ENCODE measurements at places on chromosomes 7 and 10.

GRCh38 chr10:24305551-24306506 lies 96.9 kb downstream of the KIAA1217 start:
- no peak for DNase-seq

DNA sequence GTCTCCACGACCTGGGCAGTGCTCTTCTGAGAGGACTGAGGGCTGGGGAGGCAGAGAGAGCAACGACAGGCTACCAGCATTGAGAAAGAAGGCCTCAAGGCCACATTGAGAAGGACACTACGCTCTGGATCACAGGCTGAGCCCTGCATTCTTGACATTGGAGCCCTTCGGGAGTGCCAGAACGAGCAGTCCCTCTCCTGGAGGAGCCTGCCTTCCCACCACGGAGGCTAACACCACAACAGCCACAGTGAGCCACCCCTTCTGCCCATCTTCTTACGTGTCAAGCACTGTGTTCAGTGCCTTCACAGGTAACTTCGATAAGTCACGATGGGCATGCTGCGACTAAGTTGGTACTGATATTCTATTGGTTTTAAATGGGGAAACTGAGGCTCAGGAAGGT lies 267.8 kb downstream of the RPS24 start:
- DNase-seq = no peak

DNA sequence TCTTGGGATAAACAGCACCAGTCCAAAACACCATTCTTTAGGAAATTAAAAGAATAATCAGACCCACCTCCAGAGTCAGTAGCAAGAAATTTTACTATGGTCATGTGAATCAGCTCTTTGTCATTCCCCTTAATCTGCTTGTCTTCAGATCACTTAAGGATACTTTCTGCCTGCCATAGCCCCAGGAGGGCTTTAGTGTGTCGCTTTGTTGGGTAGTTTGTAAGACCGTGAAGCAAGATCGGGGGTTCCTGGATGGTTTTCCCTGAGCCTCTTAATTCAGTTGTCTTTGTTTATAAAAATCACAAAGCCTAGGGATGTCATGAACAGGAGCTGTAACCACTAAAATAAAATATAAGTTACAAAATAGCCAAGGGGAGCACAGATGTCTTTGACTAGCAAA lies 223.6 kb downstream of the RELN start:
- DNase-seq = no peak

DNA sequence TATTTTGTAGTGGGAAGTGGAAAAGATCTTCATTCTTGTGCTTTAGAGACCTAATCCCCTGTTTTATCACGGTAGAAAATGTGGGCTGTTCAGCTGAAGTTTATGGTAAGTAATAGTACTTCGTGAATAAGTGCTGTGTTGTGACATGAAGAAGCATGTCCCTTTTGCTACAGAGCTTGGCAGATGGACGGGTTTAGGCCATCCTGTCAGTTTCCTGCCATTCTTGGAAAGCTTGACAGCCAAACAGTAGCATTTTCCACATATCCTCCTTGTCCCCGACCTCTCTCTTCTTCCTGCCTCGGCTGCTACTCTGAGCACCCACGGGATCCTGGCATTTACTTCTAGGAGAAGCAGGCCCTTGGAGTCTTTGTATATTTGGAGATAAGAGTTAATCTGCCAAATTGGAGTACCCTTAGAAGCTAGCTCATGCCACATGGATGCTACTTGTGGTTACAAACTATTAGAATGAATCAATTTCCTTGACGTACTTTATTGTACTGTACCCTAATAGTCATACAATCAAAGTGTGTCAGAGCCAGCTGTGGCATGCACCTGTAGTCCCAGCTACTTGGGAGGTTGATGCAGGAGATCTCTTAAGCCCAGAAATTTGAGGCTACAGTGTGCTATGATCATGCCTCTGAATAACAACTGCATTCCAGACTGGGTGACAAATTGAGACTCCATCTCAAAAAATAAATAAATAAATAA lies 39.2 kb downstream of the PNLIPRP3 start:
- DNase-seq = no peak

DNA sequence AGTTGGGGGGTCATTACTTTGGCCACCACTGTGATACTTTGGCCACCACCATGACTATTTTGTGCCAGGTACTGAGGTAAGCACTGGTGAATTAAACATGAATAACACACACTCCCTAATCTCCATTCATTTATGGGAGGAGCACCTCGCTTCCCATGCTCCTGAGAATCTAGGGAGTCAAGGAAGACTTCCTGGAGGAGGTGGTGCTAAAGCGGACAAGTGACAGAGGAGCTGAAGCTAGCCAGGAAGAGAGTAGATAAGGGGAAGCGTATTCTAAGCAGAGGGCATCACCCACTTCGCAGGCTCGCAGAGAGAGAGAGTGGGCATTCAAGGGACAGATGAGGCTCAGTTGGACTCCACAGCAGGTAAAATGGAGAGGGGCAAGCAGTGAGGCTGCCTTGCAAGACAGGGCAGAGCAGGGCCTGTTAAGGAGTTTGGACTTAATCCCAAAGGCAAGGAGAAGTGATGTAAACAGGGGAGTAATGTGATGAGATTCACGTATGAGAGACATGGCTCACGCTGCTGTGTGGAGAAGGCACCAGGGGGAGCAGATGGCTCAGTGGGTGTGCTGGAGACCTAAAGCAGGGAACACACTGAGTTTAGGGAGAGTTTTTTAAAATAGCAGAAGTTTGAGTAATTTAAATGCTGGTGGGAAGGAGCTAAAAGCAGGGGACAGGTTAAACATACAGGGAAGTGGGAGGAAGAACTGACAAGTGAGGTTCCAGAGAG lies 21.3 kb upstream of the TMEM248 start:
- no peak for DNase-seq

- no peak for DNase-seq
These were observed 63.1 kb upstream of the ZPBP start for GRCh38 chr7:50156163-50156562.

DNA sequence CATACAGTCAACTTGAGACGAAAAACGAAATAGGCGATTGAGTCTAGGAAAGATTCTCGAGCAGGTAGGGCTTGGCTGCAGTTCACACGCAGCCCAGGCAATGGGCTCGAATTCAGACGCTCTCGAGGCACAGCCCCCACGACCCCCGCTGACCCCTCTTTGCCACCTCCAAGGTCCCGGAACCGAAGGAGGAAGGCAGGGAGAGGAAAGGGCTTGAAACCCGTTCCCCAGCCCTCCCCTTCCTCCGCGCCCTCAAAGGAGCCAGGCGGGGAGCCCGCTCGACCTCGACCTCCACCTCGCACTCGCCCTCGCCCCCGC lies 441 bp downstream of the CCDC186 start:
- DNase-seq = no peak

DNA sequence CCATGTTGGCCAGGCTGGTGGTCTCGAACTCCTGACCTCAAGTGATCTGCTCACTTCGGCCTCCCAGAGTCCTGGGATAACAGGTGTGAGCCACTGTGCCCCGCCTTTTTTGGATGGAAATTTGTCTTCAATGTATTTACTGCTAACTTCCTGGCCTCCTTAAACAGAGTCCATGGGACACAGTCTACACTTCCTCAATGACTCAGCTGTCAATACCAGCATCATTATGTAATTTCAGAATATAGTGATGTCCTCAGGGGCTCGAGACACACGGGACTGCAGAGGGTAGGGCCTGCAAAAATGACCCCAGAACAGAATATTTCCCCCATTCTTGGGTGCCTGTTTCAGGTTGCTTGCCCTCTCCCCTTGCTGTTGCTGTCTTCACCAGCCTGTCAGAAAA lies 31.1 kb downstream of the CAMK2G start:
- no peak for DNase-seq

DNA sequence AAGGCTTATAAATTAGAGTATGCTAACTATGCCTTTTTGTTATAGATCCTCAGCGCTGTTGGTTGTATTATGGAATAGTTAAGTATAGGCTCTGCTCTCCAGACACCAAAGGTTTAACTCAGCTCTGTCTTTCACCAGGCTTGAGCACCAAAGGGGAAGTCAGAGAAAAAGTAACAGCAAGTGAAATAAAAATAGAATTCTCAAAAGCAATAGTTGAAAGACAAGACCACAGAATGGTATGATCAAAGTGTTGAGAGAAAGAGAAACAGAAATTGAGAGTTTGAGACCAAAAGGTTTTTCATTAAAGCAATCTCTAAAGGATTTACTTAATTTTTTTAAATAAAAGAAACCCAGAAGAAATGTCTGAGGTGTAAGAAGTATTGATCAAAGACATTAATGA lies 529.8 kb upstream of the C7orf33 start:
- DNase-seq = no peak

GRCh38 chr10:514137-514671 lies 175.3 kb downstream of the DIP2C start:
- DNase-seq = peak; percentile 94

DNA sequence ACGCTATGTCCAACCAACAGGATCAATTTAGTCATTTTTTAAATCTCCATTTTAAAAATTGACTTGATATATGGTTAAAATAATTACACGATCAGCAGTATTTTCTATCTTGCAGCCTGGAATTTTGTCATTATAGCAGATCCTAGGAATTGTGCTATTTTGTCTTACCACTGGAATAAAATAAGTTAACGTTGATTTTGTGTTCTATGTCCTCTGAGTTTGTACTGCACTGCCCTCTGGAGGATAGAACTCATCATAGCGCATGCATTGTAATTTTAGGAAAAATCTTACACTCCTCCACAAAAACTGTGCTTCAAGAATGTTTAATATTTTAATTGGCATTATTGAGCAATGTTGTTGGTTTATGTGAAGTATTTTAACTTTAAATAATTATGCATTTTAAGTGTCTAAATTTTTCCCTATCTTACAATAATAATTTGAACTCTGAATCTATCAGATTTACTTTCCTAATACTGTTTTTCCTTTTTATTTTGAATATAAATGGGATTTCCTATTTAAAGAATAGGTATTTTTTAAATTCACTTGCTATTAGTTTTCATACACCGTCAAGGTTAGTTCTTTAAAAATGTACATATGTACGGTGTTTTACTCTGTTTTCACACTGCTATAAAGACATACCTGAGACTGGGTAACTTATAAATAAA lies 220.1 kb downstream of the PPP1R3A start:
- peak; percentile 56 for DNase-seq

GRCh38 chr7:155680864-155681263 lies 36.4 kb downstream of the RBM33 start:
- no peak for DNase-seq

DNA sequence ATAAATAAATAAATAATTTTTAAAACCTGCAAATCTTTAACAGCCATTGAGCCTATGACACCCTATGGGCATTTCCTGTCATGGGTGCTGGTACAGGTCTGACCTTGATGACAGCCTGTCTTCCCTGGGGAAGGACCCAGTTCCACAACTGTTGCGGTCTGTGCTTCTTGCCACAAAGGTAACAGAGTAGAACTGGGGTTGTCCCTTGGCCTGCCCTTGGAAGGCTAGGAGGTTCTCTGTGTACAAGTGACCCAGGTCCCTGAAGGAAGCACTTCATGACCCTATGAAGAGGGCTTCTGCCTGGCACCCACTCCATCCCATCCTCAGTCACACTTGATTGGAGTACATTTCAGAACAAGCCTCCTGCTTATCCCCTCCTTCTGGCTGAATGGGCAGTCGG lies 66.9 kb downstream of the OGDH start:
- DNase-seq = no peak

DNA sequence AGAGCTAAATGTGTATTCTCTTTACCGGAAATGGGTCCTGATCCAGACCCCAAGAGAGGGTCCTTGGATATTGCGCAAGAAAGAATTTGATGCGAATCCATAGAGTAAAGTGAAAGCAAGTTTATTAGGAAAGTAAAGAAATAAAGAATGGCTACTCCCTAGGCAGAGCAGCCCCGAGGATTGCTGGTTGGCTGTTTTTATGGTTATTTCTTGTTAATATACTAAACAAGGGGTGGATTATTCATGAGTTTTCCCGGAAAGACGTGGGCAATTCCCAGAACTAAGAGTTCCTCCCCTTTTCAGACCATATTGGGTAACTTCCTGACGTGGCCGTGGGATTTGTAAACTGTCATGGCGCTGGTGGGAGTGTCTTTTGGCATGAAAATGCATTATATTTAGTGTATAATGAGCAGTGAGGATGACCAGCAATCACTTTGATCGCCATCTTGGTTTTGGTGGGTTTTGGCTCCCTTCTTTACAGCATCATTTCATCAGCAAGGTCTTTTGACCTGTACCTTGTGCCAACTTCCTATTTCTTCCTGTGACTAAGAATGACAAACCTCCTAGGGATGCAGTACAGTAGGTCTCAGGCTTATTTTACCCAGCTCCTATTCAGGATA lies 60.4 kb downstream of the ARL4A start:
- DNase-seq = no peak

DNA sequence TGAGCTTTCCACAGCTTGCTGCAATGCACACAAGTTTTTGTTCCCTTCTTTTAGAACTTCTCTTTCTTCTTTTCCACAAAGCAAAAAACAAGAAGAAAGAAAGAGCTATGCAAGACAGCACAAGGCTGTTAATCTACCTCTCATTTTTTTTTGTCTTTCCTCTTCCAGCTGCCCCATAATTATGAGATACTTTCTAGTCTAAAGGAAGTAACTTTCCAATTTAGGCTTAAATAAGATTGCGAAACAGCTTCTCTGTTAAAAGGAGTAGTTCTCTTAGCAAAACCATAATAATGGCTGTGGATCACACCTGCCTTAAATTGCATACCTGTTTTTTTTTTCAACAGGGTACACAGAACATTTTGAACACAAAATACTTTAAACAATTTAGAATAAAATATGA lies 56.0 kb downstream of the NDUFB2 start:
- no peak for DNase-seq

- no peak for DNase-seq
These were observed 416 bp downstream of the BBS9 start for GRCh38 chr7:33129806-33130153.

- DNase-seq = no peak
These were observed 62.2 kb downstream of the DIP2C start for GRCh38 chr10:627032-627992.

DNA sequence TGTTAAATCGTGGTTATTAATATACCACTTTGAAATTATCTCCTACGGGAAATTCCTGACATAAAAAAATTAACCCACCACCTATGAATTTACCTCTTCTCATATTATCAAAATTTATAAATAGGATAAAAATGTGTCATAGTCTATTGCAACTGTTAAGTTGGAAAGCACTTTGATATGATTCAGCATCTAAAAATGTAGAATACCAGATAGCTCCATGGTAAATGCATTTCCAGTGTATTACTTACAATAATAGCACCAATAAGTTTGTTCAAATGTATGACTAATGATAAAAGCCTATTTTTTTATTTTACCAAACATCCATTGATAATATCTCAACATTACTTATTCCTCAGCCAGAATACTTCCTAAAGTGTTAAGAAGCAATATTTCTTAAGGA lies 13.6 kb upstream of the KCND2 start:
- DNase-seq = no peak

GRCh38 chr10:69696073-69696731 lies 66.2 kb downstream of the FAM241B start:
- DNase-seq = no peak

GRCh38 chr7:99694201-99694911 lies 14.6 kb upstream of the CYP3A5 start:
- DNase-seq = no peak

- peak; percentile 49 for DNase-seq
These were observed 12.0 kb downstream of the IFRD1 start for GRCh38 chr7:112462236-112462635.

Data from NCI-H1417 (cell line).